ENCODE measurements at places on chromosomes 16 and 17.

- H3K27me3 ChIP-seq, result no peaks in the 10 kb centered on the region
- no peaks in the 10 kb centered on the region for H3K4me1 ChIP-seq
- DNase-seq, result no peak
Measured at GRCh38 chr17:4134721-4135120, 8.1 kb downstream of the ZZEF1 start.

- no peak overlapping the region for H3K27ac ChIP-seq
- H3K27me3 ChIP-seq, result no peaks in the 10 kb centered on the region
- peak overlapping the region; percentile 85 for H3K4me3 ChIP-seq
Measured at GRCh38 chr17:29565643-29566472, 979 bp downstream of the ABHD15 start.

DNA sequence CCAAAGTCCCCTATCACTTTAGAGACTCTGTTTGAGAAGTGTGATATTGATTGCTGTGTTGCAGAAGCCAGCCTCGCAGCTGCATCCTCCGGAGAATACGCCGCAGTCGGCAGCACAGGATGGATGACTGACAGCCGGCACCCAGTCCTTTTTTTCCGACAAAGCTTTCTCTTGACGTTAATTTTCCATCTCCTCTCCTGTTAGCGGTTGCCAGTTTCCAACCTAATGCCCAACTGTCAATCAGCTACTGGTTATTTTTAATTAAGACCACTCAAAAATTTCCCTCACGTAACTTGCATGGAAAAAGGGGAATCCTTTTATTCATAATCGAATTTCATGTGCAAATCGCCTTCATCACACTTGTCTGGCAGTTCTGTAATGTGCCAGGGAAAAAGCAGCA lies 953.9 kb downstream of the CDH11 start:
- H3K27ac ChIP-seq, result no peak overlapping the region
- no peak for DNase-seq
- no peaks in the 10 kb centered on the region for H3K27me3 ChIP-seq
- no peaks in the 10 kb centered on the region for H3K4me1 ChIP-seq

DNA sequence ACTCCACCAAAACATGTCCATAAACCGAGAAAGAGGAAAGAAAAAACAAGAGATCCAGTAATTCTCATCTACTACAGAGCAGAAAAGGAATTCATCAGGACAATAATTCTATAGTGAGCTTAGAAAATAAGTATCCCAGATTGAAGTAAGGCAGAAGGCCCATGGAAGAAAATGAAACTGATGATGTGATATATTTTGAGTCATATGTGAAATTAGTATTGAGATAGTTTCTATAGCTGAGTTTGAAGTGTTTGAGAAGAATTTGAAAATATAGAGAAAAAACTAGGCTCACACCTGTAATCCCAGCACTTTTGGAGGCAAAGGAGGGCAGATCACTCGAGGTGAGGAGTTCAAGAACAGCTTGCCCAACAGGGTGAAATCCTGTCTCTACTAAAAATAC lies 19.7 kb downstream of the LUC7L3 start:
- no peaks in the 10 kb centered on the region for H3K27me3 ChIP-seq
- no peak overlapping the region for H3K27ac ChIP-seq
- DNase-seq, result no peak
- no peak overlapping the region for H3K4me3 ChIP-seq

DNA sequence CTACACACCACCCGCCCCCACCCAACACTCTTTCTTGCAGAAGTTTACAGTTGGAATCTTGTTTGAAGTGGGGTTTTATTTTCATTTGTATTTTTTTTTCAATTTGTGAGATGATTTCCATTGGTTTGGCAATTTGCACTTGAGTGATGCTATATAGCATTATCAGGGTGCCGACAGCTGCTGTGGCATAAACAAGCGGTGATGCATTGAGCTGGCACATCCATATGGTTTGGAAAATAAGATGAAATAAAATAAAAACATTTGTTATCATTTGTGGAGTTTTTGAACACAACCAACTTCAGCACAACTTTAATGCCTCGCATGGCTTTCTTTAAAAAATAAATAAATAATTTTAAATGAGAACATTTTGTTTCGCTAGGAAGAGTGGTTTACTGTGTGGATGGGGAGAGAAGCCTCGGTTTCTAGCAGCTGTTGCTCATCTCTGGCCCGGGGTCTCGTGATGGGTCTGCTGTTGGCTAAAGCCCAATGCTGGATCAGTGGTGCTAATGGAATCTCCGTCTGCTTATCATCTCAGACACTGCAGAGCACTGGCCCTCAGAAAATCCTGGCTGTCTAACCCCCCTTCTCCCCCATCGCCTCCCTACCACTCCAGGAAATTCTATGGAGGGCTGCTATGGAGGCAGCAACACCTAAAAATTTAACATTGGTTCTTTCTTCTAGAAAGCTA lies 192.3 kb upstream of the MAF start:
- no peak overlapping the region for H3K27ac ChIP-seq
- no peaks in the 10 kb centered on the region for H3K36me3 ChIP-seq
- H3K4me1 ChIP-seq, result no peaks in the 10 kb centered on the region
- H3K27me3 ChIP-seq, result no peaks in the 10 kb centered on the region
- no peak for DNase-seq
- no peak overlapping the region for H3K4me3 ChIP-seq

GRCh38 chr16:89366561-89367537 lies 123.5 kb downstream of the ANKRD11 start:
- peak overlapping the region; percentile 97 for H3K27ac ChIP-seq
- no peak overlapping the region for H3K4me3 ChIP-seq
- no peaks in the 10 kb centered on the region for H3K27me3 ChIP-seq
- no peaks in the 10 kb centered on the region for H3K36me3 ChIP-seq
- H3K4me1 ChIP-seq, result peaks cover 37% of the 10 kb centered on the region

- no peak for DNase-seq
- H3K4me1 ChIP-seq, result no peaks in the 10 kb centered on the region
- H3K36me3 ChIP-seq, result no peaks in the 10 kb centered on the region
- no peak overlapping the region for H3K4me3 ChIP-seq
- H3K27ac ChIP-seq, result no peak overlapping the region
Measured at GRCh38 chr16:55116165-55116920, 185.7 kb downstream of the IRX5 start.

DNA sequence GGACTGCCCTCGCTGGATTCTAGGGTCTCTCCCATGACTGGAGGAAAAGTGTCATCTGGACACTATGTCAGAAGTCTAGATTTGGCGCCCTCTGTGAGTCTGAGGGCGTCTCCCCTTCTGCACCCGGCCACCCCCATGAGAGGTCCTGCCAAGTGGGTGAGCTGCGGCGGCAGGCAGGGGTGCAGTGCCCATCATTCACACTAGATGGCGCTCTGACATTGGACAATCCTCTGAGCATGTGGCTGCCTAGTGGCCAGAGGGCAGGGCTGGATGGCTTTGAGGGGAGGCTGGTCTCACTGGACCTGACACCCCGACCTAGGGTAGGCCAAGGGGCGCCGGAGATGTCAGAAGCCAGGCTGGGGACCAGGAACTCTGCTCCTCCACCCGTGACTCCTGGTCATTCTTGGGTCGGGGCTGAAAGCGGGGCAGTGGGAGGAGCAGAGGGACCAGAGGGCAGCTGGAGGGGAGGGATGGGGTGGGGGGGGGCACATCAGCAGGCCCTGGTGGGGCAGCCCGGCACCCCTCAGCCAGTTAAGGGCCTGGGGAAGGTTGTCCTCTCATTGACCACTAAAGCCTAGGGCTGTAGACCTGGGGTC lies 28.0 kb downstream of the MRM1 start:
- no peaks in the 10 kb centered on the region for H3K27me3 ChIP-seq
- DNase-seq, result peak; percentile 72
- no peak overlapping the region for H3K4me3 ChIP-seq
- no peak overlapping the region for H3K27ac ChIP-seq
- H3K36me3 ChIP-seq, result no peaks in the 10 kb centered on the region

- peak overlapping the region; percentile 91 for H3K27ac ChIP-seq
- no peaks in the 10 kb centered on the region for H3K27me3 ChIP-seq
- peaks cover 9% of the 10 kb centered on the region for H3K4me1 ChIP-seq
- peaks cover 4% of the 10 kb centered on the region for H3K36me3 ChIP-seq
- DNase-seq, result no peak
- H3K4me3 ChIP-seq, result peak overlapping the region; percentile 99
Measured at GRCh38 chr17:36545077-36545464, 352 bp downstream of the GGNBP2 start.

- DNase-seq, result no peak
- no peak overlapping the region for H3K27ac ChIP-seq
- no peaks in the 10 kb centered on the region for H3K4me1 ChIP-seq
- H3K4me3 ChIP-seq, result no peak overlapping the region
Measured at GRCh38 chr16:19578378-19578971, 23.0 kb downstream of the VPS35L start.

DNA sequence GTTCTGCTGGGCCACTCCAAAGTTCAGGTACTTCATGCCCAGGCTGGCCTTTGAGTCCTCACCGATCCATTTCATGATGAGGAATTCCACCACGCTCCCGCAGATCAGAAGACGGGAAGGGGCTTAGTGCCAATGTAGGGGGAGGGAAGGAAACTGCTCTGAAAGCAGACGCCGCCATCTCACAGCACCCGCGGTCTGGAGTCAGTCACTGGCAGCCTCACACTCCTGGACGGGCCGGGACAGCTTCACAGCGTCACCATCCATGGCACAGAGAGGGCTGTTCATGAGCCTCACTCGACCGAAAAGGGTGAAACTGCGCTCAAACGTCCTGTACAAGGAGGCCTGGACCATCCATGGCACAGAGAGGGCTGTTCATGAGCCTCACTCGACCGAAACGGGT lies 62.0 kb downstream of the RPH3AL start:
- no peak for DNase-seq
- H3K4me1 ChIP-seq, result no peaks in the 10 kb centered on the region
- H3K27me3 ChIP-seq, result no peaks in the 10 kb centered on the region
- no peak overlapping the region for H3K27ac ChIP-seq
- no peaks in the 10 kb centered on the region for H3K36me3 ChIP-seq
- no peak overlapping the region for H3K4me3 ChIP-seq

DNA sequence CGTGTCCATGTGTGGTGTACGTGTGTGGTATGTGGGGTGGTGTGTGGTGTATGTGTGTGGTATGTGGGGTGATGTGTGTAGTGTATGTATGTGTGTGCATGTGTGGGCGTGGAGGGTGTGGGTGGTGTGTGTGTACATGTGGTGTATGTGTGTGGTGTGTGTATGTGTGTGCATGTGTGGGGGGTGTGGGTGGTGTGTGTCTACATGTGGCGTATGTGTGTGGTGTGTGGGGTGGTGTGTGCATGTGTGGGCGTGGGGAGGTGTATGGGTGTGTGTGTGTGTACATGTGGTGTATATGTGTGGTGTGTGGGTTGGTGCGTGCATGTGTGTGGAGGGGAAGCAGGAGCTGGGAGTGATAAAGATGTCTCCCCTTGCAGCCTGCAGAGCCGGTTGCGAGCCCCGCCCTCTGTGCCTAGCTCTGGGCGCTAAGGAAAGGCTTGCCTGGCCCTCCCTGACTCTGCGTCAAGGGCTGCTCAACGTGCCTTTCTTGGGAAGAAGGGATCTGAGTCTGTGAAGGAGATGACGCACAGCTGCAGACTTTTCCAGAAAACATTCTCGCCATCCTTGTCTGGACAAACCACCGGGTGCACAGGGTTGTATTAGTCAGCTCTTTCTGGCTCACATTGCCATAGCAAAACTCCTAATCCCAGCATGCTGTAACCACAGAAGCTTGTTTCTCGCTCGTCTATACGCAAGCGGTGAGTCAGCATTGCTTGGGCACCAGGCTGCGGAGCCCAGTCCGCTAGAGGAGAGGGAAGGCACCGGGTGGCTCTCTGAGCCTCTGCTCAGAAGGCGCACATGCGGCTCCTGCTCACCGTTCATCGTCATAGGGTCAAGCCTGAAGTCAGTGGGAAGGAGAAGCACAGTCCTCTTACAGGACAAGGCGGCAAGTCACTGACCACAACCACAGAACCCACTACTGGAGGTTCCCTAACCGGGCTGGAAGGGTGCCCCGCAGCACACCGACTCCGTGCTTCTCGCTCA lies 2.0 kb upstream of the CD300H start:
- peak overlapping the region; percentile 88 for H3K27ac ChIP-seq
- peaks cover 14% of the 10 kb centered on the region for H3K4me1 ChIP-seq
- peak; percentile 99 for DNase-seq
- H3K36me3 ChIP-seq, result no peaks in the 10 kb centered on the region
- H3K4me3 ChIP-seq, result no peak overlapping the region

- H3K27ac ChIP-seq, result no peak overlapping the region
- H3K36me3 ChIP-seq, result peaks cover 14% of the 10 kb centered on the region
- no peak for DNase-seq
- no peaks in the 10 kb centered on the region for H3K27me3 ChIP-seq
- H3K4me3 ChIP-seq, result no peak overlapping the region
- peaks cover 10% of the 10 kb centered on the region for H3K4me1 ChIP-seq
Measured at GRCh38 chr17:47095268-47095667, 93.8 kb downstream of the CDC27 start.

DNA sequence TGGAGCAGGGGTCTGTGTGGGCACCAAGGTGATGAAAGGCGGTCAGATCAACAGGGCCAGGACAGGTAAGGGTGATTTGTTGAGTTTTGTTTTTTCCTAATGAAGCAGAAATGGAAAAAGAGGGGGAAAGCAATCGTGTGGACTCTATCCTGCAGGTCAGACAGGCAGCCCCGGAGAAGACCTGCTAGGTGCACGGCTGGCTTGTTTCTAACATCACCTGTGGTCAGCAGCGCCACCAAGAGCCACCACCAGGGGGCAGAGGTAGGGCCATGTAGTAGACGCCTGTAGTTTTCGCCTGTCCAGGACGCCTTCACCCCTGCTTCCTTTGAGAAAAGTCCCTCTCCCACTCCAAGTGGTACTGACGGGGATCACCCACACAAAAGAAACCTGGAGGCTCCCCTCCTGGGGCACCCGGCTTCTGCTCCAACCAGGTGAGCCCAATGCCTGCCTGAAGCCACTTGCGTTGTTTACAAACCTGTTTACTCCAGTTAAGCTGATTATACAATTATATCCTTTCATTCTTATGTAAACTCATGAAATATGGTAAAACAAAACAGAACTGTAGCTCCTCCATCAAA lies 54.2 kb upstream of the SEC14L1 start:
- H3K27me3 ChIP-seq, result no peaks in the 10 kb centered on the region
- H3K4me3 ChIP-seq, result peak overlapping the region; percentile 43
- no peak overlapping the region for H3K27ac ChIP-seq
- H3K36me3 ChIP-seq, result peaks cover 13% of the 10 kb centered on the region
- peaks cover 25% of the 10 kb centered on the region for H3K4me1 ChIP-seq

- peak; percentile 85 for DNase-seq
- H3K4me3 ChIP-seq, result no peak overlapping the region
- peaks cover 7% of the 10 kb centered on the region for H3K4me1 ChIP-seq
- H3K36me3 ChIP-seq, result no peaks in the 10 kb centered on the region
- H3K27ac ChIP-seq, result no peak overlapping the region
- H3K27me3 ChIP-seq, result no peaks in the 10 kb centered on the region
Measured at GRCh38 chr17:50882851-50883250, 16.7 kb upstream of the TOB1 start.

- no peak overlapping the region for H3K4me3 ChIP-seq
- H3K36me3 ChIP-seq, result no peaks in the 10 kb centered on the region
- DNase-seq, result no peak
- no peaks in the 10 kb centered on the region for H3K27me3 ChIP-seq
- no peaks in the 10 kb centered on the region for H3K4me1 ChIP-seq
Measured at GRCh38 chr17:27157898-27158297, 136.0 kb upstream of the WSB1 start.

- no peak for DNase-seq
- no peak overlapping the region for H3K4me3 ChIP-seq
- no peaks in the 10 kb centered on the region for H3K27me3 ChIP-seq
- peaks cover 20% of the 10 kb centered on the region for H3K4me1 ChIP-seq
- H3K36me3 ChIP-seq, result no peaks in the 10 kb centered on the region
Measured at GRCh38 chr17:2707721-2708584, 3.6 kb downstream of the CLUH start.
